MG63 (cell line): ENCODE measurements at places on chromosomes 16 and 17. TPM values are rescaled to one million over a fixed set of nuclear protein-coding genes. Genes with fewer than 3 reads are reported as not detected.

CAVIN1 gene
- 799 and 958 TPM in 2 replicates for total RNA-seq

PKMYT1 gene
- total RNA-seq, result 12.0 and 30.3 TPM in 2 replicates

KRTAP17-1 gene
- total RNA-seq, result not detected in 2 replicates

GALR2 gene
- not detected in 2 replicates for total RNA-seq

TMEM101 gene
- 33.2 and 56.8 TPM in 2 replicates for total RNA-seq

SLC13A2 gene
- not detected in 2 replicates for total RNA-seq

CCL18 gene
- total RNA-seq, result not detected in 2 replicates

CFAP97D1 gene
- not detected in 2 replicates for total RNA-seq

KRTAP2-1 gene
- not detected in 2 replicates for total RNA-seq

KRTAP3-2 gene
- total RNA-seq, result not detected in 2 replicates

CLDN7 gene
- total RNA-seq, result not detected in 2 replicates

CTCF gene
- total RNA-seq, result 26.1 and 32.2 TPM in 2 replicates

IL34 gene
- 1.4 and 2.2 TPM in 2 replicates for total RNA-seq

KIF2B gene
- not detected in 2 replicates for total RNA-seq

CCL22 gene
- not detected in 2 replicates for total RNA-seq

CES1 gene
- 0.56 TPM in 1 of 2 replicates, not detected in the other for total RNA-seq

RPH3AL gene
- total RNA-seq, result 0.64 and 2.3 TPM in 2 replicates

GRCh38 chr16:48369765-48370164 is 15.4 kb downstream of the SIAH1 start:
- no peak for DNase-seq

- peak; percentile 57 for DNase-seq
Observed at GRCh38 chr17:7885367-7886226, 3.0 kb upstream of the CHD3 start.

DNA sequence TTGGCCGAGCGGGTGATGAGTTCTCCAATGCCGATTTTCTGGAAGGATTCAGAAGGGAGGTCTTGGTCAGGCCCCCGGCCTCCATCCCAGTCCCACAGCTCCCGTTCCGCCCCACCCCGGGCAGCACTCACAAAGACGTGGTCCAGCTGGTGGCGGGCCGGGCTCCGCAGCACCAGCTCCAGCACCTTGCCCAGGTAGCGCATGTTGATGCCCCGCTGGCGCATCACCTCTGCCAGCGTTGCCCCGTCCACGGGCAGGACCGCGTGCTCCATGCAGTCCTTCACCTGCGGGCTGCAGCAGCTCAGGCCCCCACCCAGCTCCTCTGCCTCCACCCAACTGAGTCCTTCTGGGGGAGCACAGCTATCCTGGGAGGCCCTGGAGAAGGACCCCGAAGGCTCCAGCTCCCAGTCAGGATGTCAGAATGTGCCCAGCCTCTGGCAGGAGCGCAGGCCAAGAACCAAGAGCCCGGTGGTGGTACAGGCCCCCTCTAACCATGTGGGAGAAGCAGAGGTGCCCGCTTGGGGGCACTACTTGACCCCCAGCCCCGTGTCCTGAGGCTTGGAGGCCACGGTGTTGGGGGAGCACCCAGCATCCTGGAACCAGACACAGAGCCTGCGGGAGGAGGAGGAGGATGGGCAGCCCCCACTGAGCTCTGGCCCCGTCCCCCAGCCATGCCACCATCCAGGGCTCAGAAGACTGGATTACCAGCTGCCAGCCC is 16.2 kb downstream of the CLUH start:
- no peak for DNase-seq

DNA sequence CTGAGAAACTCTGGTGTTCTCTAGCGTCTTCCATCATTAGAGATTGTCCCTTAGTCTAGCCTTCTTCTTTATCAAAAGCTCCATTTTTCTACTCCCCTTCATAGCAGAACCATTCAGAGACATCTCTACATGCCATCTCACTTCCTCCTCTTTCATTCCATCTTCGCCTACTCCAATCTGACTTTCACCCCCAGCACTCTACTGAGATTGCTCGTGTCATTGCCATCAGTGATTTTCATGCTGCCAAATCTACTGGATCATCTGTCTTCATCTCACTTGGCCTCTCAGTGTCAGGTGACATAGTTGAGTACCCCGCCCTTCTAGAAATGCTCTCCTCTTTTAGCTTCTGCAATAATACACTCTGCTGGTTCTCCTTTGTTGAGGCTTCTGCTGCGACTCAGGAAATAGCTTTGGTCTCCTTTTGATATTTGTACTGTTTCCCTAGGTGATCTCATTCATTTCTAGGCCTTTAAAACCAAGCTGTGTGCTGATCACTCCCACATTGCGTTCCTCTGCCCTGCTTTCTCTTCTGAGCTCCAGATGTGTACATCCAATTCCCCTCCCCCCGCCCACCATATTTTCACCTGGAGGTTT is 119.1 kb downstream of the FTO start:
- no peak for DNase-seq

DNA sequence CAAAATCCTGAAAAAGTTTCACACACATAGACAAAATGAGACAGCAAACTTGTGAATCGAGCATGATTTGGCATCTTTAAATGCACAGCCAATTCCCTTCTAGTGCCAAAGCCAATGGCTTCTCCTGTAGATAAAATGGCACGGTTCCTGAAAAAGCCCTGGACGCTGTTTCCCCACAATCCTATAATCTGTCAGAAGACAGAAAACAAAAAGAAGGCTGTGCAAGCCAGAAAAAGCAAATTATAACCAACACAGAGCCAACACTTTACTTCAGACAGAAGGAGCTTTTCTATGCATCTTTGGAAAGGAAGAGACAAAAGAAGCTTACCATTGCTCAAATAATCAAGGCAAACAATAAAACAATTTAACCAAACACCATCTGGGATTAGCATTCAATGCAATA is 23.8 kb downstream of the FAM222B start:
- DNase-seq, result peak; percentile 15

DNA sequence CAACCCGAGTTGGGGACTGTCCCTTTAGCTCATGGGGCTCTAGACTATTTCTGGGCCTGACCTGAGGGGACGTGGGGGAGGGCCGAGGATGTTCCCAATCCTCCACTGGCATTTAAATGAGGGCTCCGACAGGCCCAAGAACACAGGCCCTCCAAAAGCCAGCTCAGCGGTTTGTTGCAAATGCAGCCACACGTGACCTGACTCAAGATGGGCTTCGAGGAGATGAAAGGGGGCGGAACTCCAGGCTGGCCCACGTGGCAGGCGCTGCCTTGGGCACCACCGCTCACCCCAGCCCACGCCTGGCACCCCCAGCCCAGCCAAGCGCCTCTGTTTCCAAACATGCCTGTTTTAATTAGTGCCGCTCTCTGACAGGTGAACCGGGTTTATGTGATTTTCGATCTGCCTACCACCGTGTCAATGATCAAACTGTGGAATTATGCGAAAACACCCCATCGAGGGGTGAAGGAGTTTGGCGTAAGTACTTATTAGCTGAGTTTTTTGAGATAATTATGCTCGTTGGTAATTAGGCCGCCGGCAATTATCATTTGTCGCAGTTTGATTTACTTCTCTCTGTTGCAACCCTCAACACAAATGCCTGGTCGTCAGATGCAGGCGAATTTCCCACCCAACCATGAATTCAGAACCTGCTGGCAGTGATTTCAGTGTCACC is 226.7 kb downstream of the KATNIP start:
- no peak for DNase-seq

DNA sequence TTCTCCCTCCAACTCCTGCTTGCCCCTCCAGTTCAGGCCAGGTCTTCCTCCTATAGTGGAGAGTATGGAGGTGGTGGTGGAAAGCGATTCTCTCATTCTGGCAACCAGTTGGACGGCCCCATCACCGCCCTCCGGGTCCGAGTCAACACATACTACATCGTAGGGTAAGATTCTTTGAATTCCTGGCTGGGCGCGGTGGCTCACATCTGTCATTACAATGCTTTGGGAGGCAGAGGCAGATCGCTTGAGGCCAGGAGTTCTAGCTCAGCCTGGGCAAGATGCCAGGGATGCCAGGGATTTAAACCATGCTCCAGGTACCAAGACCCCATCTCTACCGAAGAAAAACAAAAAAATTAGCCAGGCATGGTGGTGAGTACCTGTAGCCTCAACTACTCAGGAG is 1.4 kb downstream of the ZG16 start:
- peak; percentile 43 for DNase-seq

- DNase-seq, result peak; percentile 62
Observed at GRCh38 chr17:29383686-29384085, 6.5 kb upstream of the TAOK1 start.

- DNase-seq, result no peak
Observed at GRCh38 chr17:958712-959451, 20.7 kb downstream of the NXN start.

DNA sequence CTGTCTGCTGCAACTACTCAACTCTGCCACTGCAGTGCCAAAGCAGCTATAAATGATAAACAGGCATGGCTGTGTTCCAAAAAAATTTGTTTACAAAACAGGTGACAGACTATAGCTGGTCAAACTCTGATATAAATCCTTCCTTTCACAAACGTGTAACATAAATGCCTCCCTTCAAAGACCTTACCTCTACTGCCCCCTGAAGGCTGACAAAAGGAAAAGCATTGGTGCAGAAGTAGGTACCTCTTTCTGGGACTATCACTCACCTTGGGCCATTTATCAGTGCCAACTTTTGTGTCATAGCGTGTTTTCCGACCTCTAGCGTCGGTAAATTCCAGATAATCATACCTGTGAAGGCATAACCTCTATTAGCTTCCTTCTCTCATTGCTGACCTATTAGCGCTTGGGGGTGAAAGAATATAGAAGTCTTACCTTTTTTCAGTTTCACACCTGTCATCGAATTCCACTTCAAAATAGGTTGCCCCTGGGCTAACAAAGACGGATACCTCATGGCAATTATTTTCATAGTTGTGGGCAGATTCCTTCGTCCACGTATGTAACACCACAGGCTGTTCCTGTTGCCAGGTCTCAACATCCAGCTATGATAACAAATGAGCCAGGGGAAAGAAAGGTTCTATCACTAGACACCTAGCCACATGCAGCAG is 67.9 kb downstream of the ZZEF1 start:
- no peak for DNase-seq

GRCh38 chr16:56683424-56684172 is 1.3 kb downstream of the MT1X start:
- no peak for DNase-seq

DNA sequence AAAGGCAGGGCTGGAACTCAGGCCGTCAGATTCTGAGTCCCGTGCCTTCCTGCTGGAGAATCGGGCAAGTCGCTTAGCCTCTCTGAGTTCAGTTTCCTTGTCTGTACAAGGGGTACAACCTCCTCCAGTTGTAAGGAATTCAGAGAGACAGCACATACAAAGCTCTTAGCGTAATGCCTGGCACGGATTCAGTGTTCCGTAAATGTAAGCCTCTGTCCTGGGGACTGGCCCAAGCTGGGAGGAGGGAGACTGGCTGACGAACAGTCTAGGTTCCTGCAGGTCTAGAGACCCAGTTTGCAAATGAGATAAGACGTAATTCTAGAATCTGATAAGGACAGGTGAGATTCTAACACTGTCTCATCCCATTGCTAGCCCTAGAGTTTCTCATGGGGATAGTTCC is 9.9 kb downstream of the METTL22 start:
- DNase-seq, result no peak

DNA sequence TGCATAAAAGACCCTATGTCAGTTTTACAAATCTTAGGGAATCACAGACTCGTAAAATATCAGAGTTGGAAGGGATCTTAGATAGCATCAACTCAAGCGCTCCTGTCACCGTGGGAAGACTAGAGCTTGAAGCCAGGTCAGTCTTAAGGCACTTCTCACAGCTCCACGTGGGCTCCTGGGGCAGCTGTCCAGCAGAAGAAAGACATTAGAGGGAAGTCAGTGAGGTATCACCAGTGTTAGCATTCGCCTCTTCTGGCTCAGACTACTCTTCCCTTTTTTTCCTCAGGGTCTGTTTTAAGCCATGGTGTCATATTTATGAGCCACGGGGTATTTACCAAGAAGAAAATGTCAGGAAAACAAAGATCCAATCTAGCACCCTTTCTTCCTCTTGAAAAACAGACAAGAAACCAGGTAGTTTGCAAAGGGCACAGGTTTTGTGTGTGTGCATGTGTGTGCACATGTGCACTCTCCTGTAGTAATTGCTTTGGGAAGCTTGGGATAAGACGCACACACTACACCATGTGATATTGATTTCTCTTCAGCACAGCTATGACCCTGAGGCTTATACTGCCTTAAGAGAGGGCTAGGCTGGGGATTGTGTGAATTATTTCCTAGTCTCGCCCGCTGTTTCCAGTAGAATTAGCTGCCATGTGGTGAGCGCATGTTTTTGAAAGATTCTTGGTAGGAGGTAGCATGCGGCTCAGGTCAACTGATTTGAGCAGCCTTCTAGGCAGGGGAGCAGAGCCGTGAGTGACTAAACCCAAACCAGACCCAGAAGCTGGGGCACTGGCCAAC is 61.0 kb upstream of the ELAC2 start:
- no peak for DNase-seq

GRCh38 chr16:19382887-19383816 is 34.5 kb upstream of the TMC5 start:
- peak; percentile 42 for DNase-seq

- DNase-seq, result no peak
Observed at GRCh38 chr17:13102477-13102876, 84.7 kb upstream of the ELAC2 start.

DNA sequence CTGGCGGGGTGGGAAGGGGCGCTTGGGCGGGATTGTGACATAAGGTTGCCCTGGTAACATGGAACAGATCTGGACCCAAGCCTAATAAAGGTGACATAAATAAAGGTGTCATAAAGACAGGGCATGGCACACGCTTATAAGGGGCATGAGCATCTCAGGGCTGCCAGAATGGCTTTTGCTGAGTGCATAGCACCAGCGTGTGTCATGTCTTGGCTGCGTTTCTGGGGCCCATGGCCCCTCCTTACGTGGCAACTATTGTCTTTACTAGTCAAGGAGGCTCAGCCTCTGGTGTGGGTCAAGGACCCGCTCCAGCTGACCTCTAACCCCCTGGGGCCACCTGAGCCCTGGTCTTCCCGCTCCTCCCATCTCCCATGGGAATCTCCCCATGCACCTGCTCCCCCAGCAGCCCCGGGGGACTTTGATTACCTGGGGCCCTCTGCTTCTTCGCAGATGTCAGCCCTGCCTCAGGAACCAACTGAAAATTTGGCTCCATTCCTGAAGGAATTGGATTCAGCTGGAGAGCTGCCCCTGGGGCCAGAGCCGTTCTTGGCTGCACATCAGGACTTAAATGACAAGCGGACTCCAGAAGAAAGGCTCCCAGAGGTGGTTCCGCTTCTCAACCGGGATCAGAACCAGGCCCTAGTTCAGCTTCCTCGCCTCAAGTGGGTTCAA is 13.9 kb downstream of the LRRC37B start:
- peak; percentile 47 for DNase-seq

- DNase-seq, result no peak
Observed at GRCh38 chr17:10171581-10171981, 26.8 kb downstream of the GAS7 start.

- DNase-seq, result peak; percentile 15
Observed at GRCh38 chr16:66135421-66135831, 231.1 kb upstream of the CDH5 start.

DNA sequence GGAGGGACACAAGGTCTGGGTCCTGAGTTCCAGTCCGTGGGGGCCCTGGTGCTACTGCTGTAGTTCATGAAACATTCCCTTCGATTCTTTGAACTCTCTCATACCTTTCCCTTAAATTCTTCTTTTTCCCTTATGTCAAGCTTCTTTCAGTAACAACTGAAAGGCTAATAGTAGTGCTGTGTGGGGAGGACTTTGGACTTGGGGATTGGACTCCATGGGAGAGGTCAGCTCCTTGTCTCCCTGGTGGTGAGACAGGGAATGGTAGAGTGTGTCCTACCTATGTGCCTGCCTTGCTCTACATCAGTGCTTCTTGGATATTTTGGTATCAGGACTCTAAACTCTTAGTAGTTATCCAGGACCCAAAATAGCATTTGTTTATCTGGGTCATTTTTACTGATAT is 628.1 kb downstream of the WWOX start:
- DNase-seq, result no peak
